ENCODE measurements at places on chromosomes 2 and 18. TPM values are rescaled to one million over a fixed set of nuclear protein-coding genes. Genes with fewer than 3 reads are reported as not detected.

Gene MARCO
- total RNA-seq: not detected

Gene KCNIP3
- total RNA-seq: 2.3 TPM

Gene REG1B
- not detected for total RNA-seq

Gene EFR3B
- 7.9 TPM for total RNA-seq

Gene TNFAIP6
- 0.89 TPM for total RNA-seq

Gene SLC5A7
- not detected for total RNA-seq

Measured in A549 treated with AZD2906 at 1 μM for 4 hours (cell line).